ENCODE measurements at places on chromosomes 5 and 9.

- DNase-seq: no peak
Measured at GRCh38 chr5:80904533-80905187, 55.5 kb upstream of the RASGRF2 start.

DNA sequence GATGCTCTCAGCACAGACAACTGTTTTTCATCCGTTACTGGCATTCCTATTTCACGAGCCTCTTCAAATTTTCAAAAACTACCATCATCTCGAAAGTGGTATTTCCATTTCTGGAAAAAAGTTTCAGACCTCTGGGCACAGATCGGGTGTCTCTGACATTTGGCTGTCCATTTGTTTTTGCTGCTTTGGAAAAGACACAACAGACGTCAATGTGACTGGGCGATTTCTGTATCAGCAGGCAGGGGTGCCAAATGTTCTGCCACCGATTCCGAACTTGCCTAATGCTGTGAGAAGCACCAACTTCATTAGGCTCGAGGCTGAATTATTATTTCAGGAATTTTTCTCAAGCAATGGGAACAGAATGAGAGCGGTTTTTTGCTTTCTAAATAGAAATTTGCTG lies 105.6 kb downstream of the ARSB start:
- no peak for DNase-seq

DNA sequence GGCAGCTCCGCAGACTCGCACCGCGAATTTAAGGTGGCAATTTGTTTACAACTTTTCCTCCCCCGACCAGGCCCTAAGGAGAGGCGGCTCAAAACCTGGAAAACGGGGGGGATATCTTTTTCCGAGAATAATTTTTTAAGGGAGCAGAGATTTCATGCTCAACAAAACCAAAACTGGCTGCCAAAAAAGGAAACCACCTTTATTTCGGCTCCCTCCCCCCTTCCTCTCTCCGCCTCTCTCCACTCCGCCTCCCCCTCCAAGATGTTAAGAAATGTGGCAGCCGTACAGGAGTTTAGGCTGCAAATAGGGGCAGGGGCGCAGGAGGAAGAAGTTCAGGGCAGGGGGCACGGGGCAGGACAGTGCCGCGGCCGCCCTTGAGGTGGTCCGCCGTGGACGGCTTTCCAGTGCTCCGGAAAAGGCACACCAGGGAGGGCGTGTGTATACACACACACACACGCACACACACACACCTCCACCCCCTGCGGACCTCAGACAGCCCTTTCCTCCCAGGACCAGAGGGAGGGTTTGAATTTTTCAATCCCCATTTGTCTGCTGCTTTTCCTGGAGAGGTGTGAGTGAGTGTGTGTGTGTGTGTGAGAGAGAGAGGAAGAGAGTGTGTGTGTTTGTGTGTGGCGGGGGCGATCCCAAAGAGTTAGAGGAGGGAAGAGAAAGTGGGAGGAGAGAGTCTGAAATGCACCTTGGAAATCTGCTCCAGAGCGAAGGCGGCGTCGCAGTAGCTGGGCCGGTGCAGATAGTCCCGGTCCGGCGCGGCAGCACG lies 9.1 kb downstream of the PTCH1 start:
- DNase-seq: no peak

DNA sequence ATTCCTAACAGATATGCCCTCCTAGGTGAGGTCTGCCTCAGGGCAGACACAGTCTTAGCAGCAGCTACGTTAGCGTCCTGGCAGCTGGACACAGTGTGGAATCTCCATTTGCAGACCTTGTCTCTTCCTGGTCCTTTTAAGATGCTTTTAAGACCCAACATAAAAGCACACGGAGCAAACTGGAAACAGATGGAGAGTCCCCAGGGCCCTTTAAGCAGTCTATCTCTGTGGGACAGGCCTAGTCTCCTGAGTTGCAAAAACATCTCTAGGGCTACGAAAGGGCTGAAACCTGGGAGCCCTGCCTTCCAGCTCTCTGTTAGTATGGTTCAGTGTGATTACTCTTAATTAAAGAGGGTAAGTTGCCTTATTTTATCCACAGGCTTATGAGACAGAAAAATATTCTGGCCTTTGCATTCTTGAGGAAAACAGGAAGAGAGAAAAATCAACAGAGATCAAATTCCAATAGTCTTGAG lies 66.0 kb upstream of the GNA14 start:
- DNase-seq: no peak

DNA sequence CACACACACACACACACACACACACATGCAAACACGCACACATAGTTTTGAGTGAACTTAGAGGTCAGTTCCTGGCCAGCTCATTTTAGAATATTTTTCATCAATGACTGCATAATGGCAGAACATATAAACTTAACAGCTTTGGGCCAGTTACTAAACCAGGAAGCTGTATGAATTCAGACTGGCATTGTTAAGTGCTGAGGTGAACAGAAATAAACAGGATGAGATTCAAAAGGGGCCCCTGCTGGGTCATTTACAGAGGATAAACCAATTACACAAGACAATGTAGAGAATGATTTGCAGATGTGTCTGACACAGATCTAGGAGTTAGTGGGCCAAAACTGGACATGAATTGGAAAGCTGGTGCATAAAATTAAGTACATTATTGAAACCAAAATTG lies 44.6 kb downstream of the MARCHF11 start:
- DNase-seq: no peak

DNA sequence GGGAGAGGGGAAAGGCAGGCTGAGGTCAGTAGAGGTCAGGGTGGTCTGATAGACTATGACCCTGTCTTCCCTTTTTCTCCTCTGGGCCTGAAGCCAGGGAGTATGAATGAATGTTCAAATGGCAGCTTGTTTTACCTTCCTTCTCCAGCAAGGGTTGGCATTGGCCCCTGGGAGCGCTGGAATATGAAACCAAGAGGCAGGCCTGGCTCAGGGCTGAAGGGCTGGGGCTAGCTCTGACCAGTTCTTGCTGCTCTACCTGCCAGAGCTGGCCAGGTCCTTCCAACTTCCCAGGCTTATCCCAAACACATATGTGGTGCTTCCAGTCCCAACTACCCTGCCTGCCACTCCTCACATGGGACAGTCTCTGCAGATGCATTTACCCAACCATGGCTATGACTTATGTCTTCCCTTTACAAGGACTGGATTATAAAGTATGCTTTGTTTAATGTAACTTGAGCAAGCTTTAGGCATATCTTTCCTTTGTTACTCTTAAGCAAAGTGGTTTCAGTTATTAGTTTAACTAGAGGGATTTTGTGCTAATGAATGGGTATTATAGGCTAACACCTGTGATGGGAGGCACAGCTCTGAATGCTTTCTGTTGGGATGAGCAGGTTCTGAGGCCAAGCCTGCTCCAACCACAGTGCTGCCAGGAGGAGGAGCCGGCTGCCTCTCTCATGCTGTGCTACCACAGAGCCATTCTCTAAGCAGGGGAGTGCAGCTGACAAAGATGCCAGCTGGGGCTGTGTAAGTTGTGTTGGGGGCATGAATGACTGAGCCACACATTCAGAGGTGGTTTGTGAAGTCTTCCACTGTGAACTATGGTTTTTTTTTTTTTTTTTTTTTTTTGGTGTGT lies 6.1 kb downstream of the CCNI2 start:
- no peak for DNase-seq
